ENCODE measurements at places on chromosomes 11 and 22.

GRCh38 chr11:45921561-45922424, 663 bp upstream of the LARGE2 start:
- no peak for DNase-seq

DNA sequence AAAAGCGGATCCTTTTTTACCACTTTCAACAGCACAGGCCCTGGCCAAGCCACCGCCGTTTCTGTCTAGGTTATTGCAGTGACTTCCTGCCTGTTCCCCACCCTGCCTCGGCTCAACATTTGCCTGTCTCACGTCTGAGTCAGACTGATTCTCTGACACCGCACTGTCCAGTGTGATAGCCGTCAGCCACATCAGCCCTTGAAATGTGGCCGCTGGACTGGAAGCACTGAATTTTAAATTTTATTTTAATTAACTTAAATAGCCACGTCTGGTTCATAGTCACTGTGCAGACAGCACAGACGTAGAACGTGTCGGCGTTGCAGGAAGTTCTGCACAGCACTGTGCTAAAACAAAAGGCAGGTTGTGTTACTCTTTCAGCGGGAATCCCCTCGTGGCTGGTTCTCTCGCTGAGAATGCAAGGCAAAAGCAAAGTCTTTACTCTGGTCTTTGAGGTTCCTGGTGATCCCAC, 56.3 kb upstream of the ADSL start:
- peak; percentile 27 for DNase-seq

- DNase-seq = no peak
These were observed 16.3 kb downstream of the SMCO4 start for GRCh38 chr11:93526641-93527583.

DNA sequence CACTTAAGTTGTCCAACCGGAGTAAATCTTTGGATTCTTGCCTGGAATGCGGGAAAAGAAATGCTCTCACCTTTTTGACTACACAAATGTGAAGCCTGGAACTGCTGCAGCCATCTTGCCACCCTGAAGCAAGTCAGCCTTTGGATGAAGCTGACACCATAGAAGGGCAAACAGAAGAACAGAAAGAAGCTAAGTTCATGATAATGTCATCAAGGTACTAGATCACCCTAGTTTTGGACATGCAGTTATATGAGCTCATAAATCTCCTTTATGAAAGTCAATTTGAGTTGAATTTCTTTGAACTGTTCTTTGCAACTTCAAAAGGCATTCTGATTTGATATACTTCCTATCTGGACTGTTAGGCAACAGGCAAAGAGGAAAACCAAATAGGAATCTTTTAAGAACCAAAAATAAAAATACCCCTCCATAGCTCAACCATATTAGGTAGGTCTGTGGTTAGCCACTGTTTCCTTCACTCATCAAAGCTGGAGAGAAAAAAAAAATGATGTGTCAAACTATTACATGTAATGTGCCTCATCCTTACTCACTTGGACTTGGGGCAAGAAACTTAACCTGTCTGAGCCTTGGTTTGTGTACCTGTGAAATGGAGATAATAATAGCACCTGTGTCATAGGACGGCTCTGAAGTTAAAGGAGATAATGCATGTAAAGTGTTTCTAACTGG, 91.9 kb downstream of the WT1 start:
- DNase-seq = no peak

GRCh38 chr11:35802672-35803071, 140.1 kb downstream of the TRIM44 start:
- DNase-seq = no peak

DNA sequence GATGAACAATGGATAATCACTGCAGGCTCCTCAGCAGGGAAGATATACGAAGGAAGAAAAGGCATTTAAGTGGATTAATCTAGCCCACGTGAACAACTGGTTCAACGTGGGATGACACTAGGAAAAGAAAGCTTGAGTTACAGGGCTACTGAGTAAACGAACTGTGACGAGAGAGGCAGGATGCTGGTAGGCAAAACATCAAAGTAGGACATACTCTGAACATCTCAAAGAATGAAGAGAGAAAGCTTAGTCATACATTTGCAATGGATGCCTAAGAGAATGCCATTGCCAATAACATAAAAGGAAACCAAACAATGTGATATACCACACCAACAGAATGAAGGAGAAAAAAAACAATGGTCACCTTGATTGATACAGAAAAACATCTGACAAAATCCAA, 12.9 kb downstream of the USP28 start:
- DNase-seq = peak; percentile 32

- DNase-seq = no peak
These were observed 26.7 kb downstream of the ZBTB16 start for GRCh38 chr11:114085965-114086793.

GRCh38 chr11:127950162-127950561, 637.2 kb downstream of the ETS1 start:
- DNase-seq = no peak

DNA sequence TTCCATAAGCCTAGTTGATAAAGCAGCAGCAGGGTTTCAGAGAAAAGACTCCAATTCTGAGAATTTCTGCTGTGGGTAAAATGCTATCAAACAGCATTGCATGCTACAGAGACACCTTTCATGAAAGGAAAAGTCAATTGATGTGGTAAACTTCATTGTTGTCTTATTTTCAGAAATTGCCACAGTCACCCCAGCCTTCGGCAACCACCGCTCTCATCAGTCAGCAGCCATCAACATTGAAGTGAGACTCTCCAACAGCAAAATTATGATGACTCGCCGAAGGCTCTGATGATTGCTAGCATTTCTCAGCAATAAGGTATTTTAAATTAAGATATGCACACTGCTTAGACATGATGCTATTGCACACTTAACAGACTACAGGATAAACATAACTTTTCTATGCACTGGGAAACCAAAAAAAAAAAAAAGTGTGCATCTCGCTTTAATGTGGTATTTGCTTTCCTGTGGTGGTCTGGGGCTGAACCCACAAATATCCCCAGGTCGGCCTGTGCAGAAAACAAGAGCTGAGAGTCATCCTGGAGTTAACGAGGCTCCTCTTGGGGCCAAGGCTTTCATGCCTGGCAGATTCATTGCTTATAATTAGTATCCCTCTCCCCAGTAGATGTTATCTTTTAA, 192.1 kb downstream of the CTTN start:
- no peak for DNase-seq

DNA sequence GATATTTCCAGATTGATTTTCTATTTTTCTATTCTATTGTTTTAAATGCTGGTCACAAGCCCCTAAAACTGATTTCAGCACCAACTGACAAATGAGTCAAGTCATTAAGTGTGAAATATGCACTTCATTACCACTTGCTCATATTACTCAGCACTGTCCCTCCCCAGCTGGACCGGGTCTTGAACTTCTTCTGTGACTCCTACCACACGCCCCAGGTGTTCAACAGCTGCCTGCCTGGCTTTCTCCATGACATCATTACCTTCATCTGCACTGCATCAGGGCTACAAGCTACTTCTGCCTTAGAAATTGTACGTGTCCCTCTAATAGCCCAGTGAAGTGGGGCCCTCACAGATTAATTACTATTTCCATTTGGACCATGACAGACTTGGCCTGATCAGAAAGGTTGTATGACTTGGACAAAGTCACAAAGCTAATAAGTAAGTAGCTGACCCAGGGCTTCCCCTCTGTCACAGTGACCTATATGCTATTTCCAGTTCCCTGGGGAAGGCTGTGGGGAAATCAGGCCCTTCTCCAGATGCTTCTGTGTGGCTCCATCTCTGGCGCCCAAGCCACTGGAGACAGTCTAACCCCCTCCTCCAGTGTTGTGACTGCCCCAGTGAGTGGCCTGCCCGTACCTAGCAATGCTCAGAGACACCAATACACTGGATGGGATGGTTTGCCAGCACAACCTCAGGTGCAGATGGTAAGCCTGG, 18.1 kb downstream of the TBC1D10A start:
- peak; percentile 68 for DNase-seq

- no peak for DNase-seq
These were observed 492.6 kb downstream of the CNTN5 start for GRCh38 chr11:99513368-99513767.

DNA sequence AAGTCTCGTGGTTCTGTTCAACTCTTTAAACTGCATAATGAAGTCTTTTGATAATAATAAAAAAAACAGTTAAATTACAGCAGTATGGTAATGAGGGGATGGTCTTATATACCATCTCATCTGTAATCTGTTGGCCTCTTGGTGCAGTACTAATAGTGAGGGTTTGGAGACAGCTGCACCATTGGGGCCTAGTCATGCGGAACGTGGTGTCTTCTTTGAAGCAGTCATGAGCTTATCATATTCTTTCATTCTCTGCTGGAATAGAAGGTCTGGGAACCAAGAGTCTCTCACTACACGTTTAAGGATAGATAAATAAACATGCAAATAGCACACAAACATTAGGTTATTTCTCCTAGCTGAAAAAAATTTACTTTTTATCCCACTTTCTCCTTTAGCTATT, 40.9 kb upstream of the OR9Q1 start:
- no peak for DNase-seq

DNA sequence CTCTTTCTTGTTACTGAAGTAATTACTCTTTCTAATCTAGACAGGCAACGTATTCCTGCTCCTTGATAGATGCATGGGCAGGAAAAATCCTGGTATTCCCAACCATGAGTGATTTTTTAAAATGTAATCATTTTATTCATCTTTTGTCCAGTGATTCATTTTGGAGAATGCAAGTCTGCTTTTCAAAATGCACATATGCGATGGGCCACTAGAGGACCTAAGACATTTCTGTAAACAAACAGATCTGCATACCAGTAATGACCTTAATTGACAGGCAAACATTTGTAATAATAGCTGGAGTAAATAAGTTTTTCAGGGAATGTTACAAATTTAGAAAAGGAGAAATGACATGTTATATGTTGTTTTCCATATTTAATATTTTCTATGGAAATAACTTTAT, 1167.6 kb downstream of the JRKL start:
- DNase-seq = no peak

DNA sequence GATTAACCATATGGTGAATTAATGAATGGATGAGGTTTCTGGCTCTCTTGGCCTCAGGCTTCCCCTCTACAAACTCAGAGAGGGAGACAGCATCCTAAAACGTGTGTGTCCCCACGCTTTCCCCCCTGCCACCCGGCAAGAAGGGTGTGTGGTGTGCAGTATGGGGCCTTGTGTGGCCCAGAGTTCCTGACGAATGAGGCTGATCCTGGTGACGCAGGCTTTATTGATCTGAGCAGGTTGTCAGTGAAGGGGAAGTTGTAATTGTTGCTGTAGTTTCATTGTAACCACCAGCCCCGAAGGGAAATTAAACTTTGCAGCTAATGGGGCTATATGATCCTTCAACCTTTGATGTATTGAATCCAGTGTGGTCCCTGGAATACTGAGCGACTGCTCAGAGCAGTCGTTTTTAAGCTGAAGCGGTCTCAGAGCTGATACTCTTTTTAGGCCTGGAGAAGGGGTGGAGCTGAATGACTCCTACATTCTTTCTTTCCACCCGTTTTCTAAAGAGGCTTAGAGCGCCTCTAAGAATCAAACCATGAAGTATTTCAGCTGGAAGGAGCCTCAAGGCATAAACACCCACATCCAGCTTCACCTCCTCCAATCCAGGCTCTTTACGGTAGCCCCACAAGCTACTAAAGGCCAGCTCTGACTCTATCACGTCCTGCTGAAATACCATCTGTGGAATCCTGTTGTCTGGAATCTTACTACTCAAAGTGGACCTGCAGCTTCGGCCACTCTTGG, 284.7 kb downstream of the MIAT start:
- DNase-seq = no peak

All from lung microvascular endothelial cell (primary cell).